ENCODE measurements at places on chromosomes 2 and 18.

GRCh38 chr2:26692279-26692896 lies at the start of gene KCNK3:
Gene KCNK3 (plus strand): TSS chr2:26692722. CDS start chr2:26692876, 154 bp downstream.
- no peak for DNase-seq

DNA sequence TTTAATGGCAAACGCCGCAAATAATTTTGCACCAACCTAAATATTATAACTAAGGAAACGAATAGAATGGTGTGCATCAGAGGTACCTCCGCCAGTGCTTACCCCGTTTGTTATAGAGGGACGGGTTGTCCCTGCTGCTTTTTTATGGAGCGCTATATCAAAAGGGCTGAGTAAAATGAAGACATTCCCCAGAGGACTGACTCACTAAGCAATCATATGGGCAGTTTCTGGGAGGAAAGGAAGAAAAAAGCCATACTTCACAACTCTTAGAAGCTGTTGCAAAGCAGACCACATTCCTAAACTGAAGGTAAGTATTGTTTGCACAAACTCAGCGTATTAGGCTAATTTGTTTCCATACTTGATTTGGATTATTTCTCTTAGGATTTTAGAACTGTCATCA lies 12.9 kb downstream of the ID2 start:
- no peak for DNase-seq

- DNase-seq, result no peak
Observed at GRCh38 chr2:205133544-205133943, 548.8 kb upstream of the NRP2 start.

- DNase-seq, result no peak
Observed at GRCh38 chr2:85589982-85590791, 5.4 kb upstream of the RNF181 start.

DNA sequence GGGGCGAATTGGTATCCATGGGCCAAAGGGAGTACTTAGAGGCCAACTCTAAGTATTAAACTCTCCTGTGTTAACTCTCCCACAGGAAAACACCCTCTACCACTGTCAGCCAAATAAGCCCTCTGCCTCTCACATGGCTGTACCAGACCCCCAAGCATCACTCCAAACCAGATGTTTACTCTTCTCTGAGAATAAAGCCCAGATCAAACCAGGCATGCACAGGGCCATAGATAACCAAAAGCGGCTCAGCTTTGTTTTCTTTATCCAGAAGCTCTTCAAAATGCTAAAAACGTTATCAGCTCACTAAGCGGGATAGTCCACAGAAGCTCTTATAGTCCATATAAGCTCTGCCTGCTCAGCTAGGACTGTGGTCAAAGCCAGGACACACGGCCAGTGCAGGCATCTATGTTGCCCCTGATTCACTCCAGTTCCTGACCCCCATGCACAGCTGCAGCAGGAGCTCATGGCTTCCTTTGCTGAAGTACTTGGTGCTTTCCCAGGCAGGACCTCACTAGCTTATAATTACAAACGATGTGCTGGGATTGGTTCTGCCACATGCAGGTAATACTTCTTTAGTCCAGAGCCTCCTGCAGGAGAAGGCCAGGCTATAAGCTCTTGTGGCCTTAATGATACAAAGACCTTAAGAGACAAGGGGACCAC lies 21.0 kb upstream of the SEMA4C start:
- DNase-seq, result no peak

DNA sequence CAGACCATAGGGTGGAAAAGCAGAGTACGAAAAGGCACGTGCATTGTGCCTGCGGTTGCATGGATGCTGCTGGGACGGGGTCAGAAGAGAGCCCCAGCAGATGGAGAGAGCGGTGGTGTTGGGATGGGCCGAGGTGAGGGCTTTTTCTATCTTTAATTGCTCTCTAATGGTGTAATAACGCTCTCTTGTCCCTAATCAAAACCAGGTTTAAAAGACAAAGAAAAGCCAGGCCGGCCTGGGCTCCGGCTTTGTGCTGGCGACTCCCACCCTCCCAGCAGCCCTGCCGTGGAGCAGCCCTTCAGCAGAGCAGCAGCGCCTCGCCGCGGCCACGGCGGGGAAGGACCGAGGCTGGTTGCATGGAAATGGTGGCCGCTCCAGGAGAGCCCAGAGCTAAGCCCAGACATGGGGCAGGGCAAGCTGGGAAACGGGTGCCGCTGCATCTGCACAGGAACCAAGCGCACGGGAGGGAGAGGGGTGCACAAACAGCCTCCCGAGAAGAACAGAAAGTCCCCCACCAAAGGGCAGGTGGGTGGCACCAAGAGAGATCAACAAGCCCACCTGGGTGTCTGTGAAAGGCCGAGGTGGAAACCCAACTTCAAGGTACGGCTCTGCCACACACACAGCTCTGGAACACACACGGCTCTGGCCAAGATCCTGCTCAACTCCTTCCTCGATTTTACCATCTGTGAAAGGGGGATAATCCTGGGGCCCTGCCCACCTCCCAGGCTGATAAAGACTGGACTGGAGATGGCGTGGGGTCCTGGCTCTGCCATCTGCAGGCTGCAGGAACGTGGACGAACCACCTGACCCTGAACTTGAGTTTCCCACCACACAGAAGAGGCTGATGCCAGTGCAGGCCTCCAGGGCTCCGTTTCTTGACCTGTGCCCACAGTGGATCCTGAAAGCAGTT lies 15.0 kb downstream of the HS1BP3 start:
- DNase-seq, result peak; percentile 97

DNA sequence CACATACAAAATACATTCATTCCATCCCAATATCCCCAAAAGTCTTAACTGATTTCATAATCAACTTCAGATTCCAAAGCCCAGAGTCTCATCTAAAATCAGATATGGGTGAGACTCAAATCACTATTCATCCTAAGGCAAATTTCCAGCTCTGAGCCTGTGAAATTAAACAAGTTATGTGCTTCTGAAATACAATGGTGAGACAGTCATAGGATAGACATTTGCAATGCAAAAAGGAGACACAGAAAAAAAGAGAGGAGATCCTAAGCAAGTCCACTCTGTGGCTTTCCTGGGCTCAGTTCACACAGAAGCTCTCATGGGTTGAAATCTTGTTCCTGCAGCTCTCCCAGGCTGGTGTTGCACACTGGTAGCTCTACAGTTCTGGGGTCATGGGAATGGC lies 18.3 kb downstream of the ZNF892 start:
- no peak for DNase-seq

DNA sequence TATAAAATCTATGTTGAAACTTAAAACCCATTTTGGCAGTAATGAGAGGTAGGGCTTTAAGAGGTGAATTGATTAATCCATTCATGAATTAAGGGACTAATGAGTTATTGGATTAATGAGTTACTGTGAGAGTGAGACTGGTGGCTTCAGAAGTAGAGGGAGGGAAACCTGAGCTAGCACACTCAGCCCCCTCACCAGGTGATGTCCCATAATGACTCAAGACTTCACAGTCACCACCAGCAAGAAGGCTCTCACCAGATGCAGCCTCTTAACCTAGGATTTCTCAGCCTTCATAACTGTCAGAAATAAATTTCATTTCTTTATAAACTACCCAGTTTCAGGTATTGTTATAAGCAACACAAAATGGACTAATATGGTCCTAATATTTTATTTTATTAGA lies 621.7 kb upstream of the ACVR2A start:
- DNase-seq, result no peak

GRCh38 chr2:127454595-127455565 lies 36.7 kb downstream of the PROC start:
- DNase-seq, result no peak

DNA sequence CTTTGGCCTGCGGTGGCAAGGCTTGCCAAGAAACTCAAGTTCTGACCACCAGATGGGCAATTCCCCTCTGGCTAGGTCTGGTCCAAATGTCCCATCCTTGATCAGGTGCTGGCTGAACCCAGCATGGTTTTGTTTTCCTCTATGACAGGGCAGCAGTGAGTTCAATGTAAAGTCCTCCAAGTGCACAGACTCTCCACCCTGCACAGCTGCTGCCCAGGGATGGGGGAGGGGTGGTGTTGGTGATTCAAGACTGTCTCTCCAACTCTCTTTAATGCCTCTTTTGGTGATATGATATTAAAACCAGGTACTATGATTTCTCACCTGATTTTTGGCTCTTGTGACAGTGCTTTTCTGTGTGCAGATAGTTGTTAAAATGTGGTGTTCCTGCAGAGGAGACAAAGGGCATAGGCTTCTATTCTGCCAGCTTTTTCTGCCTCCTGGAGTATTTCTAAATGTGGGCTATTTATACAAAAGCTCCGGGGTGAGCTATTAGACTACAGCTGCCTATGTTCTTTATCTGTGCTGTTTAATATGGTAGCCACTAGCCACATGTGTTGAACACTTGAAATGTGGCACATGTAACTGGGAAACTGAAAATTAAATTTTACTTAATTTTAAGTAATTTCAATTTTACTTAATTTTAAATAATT lies 64.0 kb upstream of the STK39 start:
- no peak for DNase-seq

- no peak for DNase-seq
Observed at GRCh38 chr18:40292985-40293710, 1661.9 kb upstream of the PIK3C3 start.

DNA sequence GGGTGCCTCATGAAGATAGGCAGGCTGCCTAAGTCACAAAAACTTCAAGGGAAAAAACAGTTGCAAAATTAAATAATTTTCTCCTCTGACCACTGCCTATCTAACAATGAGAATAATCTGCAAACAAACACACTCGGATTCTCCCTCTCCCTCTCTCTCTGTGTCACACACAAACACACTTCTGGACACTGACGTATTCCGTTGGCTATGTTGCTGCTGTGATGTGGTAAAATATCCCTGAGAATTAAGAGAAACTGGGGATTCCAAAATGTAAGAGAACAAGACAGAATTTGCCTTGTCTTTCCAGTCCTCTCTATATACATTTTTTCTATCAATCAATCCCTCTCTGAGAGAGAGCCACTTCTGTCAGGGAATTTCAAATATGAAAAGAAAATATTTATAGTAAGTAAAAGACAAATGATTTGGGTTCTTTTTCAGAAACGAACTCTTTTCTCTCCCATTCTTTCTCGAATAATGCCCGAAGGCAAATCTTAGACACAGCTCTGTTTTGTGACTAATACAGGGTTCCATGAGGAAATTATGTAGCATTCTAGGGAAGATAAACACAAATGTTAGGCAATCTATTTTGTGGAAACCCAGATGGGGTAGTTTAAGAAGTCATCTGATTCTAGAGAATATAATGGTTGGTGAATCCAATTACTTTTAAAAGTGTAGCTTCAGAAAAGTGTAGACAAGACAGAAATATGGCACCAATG lies 310.3 kb upstream of the CYP26B1 start:
- no peak for DNase-seq

- no peak for DNase-seq
Observed at GRCh38 chr2:152034257-152034801, 64.5 kb downstream of the CACNB4 start.

- DNase-seq, result no peak
Observed at GRCh38 chr2:129930451-129930850, 49.0 kb upstream of the RAB6C start.

DNA sequence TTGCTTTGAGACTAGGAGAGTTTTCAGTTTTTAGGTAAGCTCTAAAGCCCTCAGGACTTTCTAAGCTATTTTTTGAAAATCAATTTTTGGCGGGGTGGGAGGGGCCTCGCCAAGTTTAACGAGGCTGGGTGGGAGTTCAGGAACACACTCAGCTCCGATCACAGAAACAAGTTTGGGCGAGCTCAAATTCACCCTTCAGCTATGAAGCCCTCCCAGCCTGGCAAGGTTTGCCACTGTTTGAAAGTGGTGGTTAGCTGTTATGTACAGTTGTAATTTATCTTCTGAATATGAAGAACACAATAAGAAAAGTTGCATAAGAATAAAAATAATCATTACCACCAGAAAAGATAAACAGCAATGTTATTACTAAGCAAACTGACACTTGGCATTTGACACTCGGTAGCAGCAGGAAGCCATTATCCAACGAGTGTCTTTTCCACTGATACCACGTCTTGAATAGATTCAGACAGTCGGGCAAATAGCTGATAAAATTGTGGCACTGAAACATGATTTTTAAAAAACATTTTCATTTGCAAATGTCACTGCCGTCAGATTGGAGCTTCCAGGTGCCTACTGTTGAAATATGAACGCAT lies 59.8 kb downstream of the KCTD1 start:
- DNase-seq, result no peak

DNA sequence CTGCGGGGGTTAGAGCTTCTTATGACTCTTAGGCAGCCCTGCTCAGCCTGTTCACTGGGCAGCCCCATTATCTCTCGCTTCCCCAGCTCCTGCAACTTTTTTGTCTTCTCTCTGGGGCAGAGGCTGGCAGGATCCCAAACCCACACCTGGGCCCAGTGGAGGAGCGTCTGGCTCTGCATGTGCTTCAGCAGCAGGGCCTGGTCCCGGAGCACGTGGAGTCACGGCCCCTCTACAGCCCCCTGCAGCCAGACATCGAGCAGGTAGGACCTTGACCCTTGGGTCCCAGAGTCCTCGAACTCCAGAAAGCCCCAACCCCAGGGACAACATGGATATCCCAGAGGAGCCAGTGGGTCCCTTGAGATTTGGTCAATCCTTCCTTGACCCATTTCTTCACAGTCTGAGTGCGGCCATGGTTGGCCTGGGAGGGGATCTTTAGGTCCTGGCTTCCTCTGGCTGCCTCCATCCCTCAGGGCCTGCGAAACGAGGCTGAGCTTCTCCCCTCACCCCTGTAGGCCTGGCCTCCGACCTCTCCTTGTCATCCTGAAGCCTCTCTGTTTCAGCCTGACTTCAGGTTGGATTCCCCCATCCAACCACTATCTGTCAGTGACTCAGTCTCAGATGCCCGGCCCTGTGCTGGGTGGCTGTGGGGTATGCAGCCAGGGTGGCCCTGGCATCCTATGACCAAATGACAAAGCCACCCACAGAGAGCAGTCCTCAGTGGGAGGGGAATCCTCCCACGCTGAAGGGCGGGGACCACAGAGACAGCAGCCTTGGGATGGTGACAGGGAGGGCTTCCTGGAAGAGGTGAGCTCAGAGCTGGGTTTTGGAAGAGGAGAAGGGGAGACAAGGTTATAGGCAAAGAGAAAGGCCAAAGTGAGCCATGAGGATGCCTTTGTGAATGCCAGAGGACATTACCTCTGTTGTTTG lies 214.2 kb downstream of the DYSF start:
- no peak for DNase-seq

GRCh38 chr2:10956006-10956790 lies 44.5 kb downstream of the KCNF1 start:
- DNase-seq, result no peak

GRCh38 chr2:156334496-156335478 lies 2.3 kb upstream of the NR4A2 start:
- peak; percentile 97 for DNase-seq

- no peak for DNase-seq
Observed at GRCh38 chr2:78498125-78498524, 527.4 kb upstream of the REG3G start.

GRCh38 chr2:231170055-231170454 lies 28.4 kb upstream of the ARMC9 start:
- no peak for DNase-seq

DNA sequence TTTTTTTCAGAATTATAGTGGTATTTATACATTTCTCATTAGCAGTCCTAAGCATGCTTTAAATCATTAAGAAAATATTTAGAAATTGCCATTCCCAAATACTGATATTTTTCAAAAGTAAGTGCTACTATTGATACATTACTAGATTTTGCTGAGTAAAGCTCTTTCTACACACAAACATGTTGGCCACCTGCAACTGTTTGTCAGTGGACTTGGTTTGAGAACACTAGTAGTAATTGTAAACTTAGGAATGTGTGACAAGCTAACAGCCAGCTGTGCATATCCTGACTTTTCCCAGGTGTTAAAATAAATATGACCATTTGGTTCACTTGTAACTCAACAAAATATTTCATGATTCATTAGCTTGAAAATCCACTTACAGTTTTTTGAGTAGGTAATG lies 103.1 kb downstream of the MSTN start:
- DNase-seq, result no peak
